ENCODE measurements at places on chromosomes 12 and 14. TPM values are rescaled to one million over a fixed set of nuclear protein-coding genes. Genes with fewer than 3 reads are reported as not detected.

GDF3 gene
- 0.28 TPM for total RNA-seq

SELPLG gene
- total RNA-seq, result 9.1 TPM

RPAP3 gene
- 25.6 TPM for total RNA-seq

PZP gene
- 0.39 TPM for total RNA-seq

MMP17 gene
- 22.8 TPM for total RNA-seq

LUM gene
- total RNA-seq, result 141 TPM

KRT81 gene
- total RNA-seq, result 0.17 TPM

DHRS1 gene
- total RNA-seq, result 12.6 TPM

CFAP54 gene
- 16.2 TPM for total RNA-seq

BICDL1 gene
- total RNA-seq, result 22.3 TPM

WNT1 gene
- not detected for total RNA-seq

L3HYPDH gene
- total RNA-seq, result 37.3 TPM

ZCRB1 gene
- 22.8 TPM for total RNA-seq

SOAT2 gene
- not detected for total RNA-seq

PYGL gene
- 38.9 TPM for total RNA-seq

KRT8 gene
- 12.0 TPM for total RNA-seq

A2ML1 gene
- total RNA-seq, result 3.4 TPM

LMNTD1 gene
- 2.5 TPM for total RNA-seq

APOF gene
- total RNA-seq, result not detected

AEBP2 gene
- 35.6 TPM for total RNA-seq

ALDH1L2 gene
- total RNA-seq, result 13.2 TPM

PTCSC3 gene
- not detected for total RNA-seq

PMEL gene
- total RNA-seq, result 8.8 TPM

FCF1 gene
- total RNA-seq, result 23.3 TPM

B4GALNT1 gene
- 19.7 TPM for total RNA-seq

SCNN1A gene
- total RNA-seq, result 0.40 TPM

ABCD2 gene
- total RNA-seq, result 21.2 TPM

NFE2 gene
- total RNA-seq, result 6.5 TPM

All from spinal cord (tissue), 10 donors.